ENCODE measurements at places on chromosomes 2 and 18.

DNA sequence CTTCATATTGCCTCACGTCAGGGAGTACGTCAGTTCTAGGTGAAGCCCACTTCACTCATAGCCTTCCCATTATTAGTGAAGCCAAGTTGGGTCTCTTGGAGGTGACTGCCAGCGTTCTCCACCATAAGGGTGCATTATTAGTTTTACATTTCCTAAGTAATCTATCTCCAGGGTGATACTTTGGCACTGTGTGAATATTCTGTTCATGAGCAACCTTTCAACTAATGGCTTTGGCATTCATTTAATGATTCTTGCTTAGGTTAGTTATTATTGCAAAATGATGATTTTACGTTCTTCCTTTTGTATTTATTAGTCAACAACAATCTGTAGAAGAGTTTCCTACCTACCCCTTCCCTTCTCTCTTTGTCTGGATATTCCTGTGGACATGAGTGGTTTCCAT is 97.5 kb downstream of the MAP4K4 start:
- no peak for DNase-seq

DNA sequence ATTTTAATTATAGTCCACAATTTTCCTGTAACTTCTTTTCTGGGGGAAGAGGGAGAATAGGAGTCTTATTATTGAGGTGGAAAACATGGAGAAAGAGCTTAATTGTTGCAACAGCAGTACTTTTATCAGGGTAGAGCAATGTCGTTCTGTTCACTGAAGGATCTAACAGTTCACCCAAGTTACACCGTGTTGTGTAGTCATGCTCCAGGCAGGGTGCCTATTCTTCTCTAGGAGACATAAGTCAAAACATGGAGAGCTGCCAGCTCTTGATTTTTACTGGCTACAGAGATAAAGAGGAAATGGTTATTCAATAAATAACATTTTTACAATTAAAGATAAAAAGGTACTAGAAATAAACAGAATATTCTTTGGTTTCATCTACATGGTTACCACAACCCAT is 594.3 kb upstream of the NETO1 start:
- peak; percentile 72 for DNase-seq

DNA sequence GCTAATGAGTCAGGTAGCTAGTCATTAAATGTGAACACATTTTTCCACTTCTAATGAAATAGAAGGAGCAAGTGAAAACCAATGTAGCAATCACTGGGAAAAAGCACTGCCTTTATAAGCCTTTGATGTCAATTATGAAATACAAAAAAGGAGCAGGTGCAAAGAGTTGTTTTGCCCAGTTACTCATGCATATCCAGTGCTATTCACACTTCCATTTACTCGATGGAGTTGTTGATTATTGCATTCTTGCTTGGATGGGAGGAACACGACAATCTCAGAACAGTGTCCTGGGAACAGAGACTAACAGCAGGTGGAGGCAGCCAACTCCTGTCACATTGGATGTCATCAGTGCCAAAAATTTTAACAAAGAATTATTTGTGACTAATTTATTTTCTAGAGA is 372.5 kb downstream of the CBLN2 start:
- no peak for DNase-seq

DNA sequence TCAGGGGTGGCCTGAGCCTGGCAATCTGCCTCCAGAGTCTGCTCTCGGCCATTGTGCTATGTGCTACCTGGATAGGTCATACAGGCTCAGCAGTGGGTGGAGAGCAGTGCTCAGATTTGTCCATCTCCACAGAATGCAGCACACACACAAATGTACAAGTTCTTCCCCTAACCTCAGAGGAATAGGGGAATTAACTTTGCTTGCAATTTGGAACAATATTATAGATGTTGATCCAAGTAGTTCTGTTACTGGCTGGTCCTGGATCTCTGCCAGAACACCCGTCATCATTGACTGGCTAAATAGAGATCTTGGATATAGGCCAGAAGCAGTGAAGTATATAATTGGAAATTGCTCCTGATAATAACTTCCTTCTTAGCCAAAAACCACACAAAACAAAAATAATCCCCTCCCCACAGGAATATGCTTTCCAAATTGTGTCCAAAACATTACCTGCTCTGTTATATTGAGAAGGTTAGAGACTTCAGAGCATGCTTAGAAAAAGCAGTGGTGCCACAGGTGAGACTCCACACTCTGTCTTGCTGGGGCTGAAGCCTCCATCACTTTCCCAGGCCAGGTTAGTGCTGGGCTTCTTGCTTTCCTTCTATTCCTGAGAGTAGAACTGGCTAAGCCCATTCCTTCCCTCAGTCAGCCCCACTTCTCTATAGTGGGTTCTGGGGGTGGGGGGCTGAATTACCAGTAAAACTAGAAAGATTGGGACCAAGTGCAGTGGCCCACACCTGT is 38.8 kb downstream of the NCAPH start:
- no peak for DNase-seq

GRCh38 chr18:76394780-76395476 is 100.1 kb downstream of the ZNF516 start:
- no peak for DNase-seq

GRCh38 chr2:40227210-40227609 is 224.7 kb downstream of the SLC8A1 start:
- DNase-seq: no peak

GRCh38 chr2:62768615-62769014 is 63.1 kb downstream of the EHBP1 start:
- DNase-seq: no peak

GRCh38 chr2:166607880-166608279 is 113.8 kb upstream of the SCN7A start:
- DNase-seq: no peak

- DNase-seq: no peak
These were observed 1.6 kb downstream of the PDCD1 start for GRCh38 chr2:241857041-241857541.

DNA sequence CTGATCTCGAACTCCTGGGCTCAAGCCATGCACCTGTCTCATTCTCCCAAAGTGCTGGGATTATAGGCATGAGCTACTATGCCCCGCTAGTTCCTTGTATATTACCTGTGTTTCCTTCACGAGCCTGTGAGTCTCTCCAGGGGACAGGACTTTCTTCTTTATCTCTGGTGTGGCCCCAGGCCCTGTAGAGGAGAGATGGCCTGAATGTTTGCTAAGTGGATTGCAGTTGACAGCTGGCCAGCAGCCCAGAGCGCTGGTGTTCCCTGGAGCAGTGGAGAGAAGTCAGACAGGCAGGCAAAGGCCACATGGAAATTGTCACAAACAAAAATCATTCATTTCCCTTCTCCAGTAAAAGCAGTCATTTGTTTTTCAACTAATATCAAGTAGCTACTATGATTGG is 17.9 kb downstream of the LPIN1 start:
- no peak for DNase-seq

DNA sequence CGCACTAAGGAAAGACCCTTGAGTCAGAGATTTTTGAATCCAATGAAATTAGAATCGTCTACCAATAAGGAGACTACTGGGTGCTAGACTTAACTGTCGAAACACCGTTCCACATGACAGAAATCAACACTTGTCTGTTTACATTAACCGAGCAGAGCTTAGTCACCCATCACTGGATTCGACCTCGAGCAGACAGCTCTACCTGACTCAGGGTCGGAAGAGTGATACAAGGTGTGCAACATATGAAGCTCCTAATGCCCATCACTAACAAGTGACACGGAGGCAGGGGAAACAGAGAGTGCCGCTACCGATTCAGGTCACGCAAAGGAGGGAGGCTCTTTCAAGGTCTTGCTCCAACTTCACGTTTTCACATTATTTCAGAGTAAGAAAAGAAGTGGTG is 54.2 kb upstream of the FZD5 start:
- DNase-seq: no peak

GRCh38 chr2:109476641-109477441 is 136.9 kb downstream of the SEPTIN10 start:
- DNase-seq: no peak
